Aorta (tissue), 5 donors: ENCODE measurements at places on chromosomes 12 and 14. TPM values are rescaled to one million over a fixed set of nuclear protein-coding genes. Genes with fewer than 3 reads are reported as not detected.

Gene NFE2
- total RNA-seq = 3.3 TPM

Gene KSR2
- total RNA-seq = not detected

Gene RNF41
- 50.9 TPM for total RNA-seq

Gene CLMN
- total RNA-seq = 15.8 TPM

Gene GLS2
- 0.58 TPM for total RNA-seq

Gene OR4K17
- not detected for total RNA-seq

Gene EMP1
- total RNA-seq = 593 TPM

Gene RPGRIP1
- 0.39 TPM for total RNA-seq

Gene ZNF84
- total RNA-seq = 23.3 TPM

Gene NKX2-1
- total RNA-seq = not detected

DNA sequence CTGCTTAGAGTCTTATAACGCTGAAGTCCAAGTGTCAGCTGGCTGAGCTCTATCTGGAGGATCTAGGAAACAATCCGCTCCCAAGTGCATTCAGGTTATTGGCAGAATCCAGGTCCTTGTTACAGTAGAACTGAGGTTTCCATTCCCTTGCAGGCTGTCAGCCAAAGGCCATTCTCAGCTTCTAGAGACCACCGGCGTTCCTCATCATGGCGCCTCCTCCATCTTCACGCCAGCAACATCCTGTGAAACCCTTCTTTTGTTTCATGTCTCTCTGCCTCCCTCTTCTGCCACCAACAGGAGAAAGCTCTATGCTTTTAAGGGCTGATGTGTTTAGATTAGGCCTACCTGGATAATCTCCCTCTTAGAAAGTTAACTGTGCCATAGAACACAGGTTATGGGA is 133.0 kb upstream of the RASSF8 start:
- H3K27ac ChIP-seq = no peak overlapping the region
- H3K4me1 ChIP-seq = no peaks in the 10 kb centered on the region
- no peaks in the 10 kb centered on the region for H3K27me3 ChIP-seq
- no peak for DNase-seq
- no peaks in the 10 kb centered on the region for H3K36me3 ChIP-seq

DNA sequence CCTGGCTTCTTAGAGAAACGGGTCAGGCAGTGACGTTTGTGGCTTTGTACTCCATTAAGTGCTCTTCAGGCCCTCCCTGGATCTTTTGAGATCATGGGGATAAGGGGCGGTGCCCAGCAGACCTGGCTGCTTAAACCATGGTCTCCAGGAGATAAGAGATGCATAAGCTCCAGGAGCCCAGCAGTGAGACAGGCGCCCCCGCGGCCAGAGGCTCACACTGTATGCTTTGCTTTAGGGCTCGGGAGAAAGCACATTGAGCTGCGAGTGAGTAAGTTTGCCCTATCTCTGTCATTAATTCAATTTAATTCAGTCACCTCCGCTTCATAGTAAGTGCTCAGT is 359.5 kb downstream of the CACNA1C start:
- no peak overlapping the region for H3K4me3 ChIP-seq
- H3K36me3 ChIP-seq = no peaks in the 10 kb centered on the region
- no peaks in the 10 kb centered on the region for H3K27me3 ChIP-seq
- H3K4me1 ChIP-seq = no peaks in the 10 kb centered on the region
- DNase-seq = no peak
- H3K27ac ChIP-seq = no peak overlapping the region

DNA sequence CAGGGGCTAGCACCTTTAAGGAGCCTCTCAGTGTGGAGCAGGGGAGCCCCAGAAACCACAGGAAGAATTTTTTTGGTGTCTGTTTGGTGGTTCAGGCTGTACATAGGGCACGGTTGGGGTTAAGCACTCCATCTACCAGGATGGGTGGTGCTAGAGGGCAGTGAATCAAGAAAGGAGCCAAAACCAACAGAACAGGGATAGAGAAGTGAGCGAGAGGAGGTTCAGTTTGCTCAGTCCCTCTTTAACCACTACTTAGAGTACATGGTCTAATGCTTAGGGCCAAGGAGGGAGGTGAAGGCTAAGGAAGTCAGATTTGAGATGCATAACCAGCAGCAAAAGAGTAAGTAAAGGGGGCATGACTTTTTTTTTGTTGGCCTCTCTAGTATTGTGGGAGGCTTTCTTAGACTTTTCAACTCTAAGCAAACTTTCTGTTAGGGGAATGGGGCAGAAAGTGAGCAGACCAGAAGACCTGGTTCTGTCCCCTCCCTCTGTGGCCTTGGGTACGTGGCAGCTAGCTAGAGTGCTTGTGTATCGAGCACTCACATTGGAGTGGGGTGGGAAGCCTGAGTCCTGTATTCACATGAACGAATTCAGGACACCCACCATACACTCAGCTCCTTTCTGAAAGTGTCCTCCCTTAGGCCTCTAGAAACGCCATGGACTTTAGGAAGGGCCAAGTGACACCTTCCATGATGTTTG is 6.6 kb upstream of the NPFF start:
- no peak for DNase-seq
- H3K4me3 ChIP-seq = no peak overlapping the region
- H3K4me1 ChIP-seq = no peaks in the 10 kb centered on the region
- H3K36me3 ChIP-seq = peaks cover 15% of the 10 kb centered on the region

- H3K4me1 ChIP-seq = no peaks in the 10 kb centered on the region
- no peak overlapping the region for H3K27ac ChIP-seq
- H3K4me3 ChIP-seq = no peak overlapping the region
- no peaks in the 10 kb centered on the region for H3K36me3 ChIP-seq
Measured at GRCh38 chr14:37201724-37202123, 4.0 kb downstream of the MIPOL1 start.

- no peak overlapping the region for H3K4me3 ChIP-seq
- H3K27me3 ChIP-seq = no peaks in the 10 kb centered on the region
- H3K36me3 ChIP-seq = no peaks in the 10 kb centered on the region
- H3K4me1 ChIP-seq = no peaks in the 10 kb centered on the region
- H3K27ac ChIP-seq = no peak overlapping the region
- peak; percentile 57 for DNase-seq
Measured at GRCh38 chr14:69314327-69314726, 54.4 kb downstream of the GALNT16 start.

DNA sequence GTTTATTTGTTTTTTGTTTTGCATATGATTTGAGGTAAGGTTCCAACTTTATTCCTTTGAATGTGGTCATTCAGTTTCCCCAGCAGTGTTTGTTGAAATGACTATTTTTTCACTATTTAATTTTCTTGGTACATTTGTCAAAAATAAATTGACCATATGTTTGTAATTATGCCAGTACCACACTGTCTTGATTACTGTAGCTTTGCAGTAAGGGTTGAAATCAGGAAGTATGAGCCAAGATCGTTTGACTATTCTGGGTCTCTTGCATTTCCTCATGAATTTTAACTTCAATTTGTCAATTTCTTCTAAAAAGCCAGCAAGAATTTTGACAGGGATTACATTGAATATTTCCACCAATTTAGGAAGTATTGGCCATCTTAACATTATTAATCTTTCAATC is 199.3 kb upstream of the PPFIA2 start:
- H3K27ac ChIP-seq = no peak overlapping the region
- no peak overlapping the region for H3K4me3 ChIP-seq
- no peaks in the 10 kb centered on the region for H3K4me1 ChIP-seq
- no peaks in the 10 kb centered on the region for H3K27me3 ChIP-seq
- no peaks in the 10 kb centered on the region for H3K36me3 ChIP-seq

- no peaks in the 10 kb centered on the region for H3K4me1 ChIP-seq
- H3K27me3 ChIP-seq = no peaks in the 10 kb centered on the region
- H3K27ac ChIP-seq = no peak overlapping the region
- DNase-seq = no peak
- no peaks in the 10 kb centered on the region for H3K36me3 ChIP-seq
Measured at GRCh38 chr12:85779768-85780167, 56.4 kb downstream of the RASSF9 start.

DNA sequence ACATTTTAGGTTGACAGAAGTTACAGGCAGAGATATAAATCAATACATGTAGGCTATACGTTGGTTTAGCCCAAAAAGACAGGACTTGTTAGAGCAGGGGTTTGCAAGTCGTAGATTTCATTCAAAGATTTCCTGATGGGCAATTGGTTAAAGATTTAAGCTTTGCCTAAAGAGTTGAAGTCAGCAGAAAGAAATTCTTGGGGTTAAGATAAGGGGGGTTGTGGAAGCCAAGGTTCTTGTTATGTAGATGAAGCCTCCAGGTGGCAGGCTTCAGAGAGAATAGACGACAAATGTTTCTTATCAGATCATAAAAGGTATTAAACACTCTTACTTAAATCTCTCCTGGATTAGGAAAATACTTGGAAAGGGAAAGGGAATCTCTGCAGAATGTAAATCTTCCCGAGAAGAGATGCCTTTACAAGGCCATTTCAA is 510.8 kb downstream of the TMTC2 start:
- H3K4me1 ChIP-seq = no peaks in the 10 kb centered on the region
- no peak overlapping the region for H3K27ac ChIP-seq
- no peak overlapping the region for H3K4me3 ChIP-seq
- no peaks in the 10 kb centered on the region for H3K36me3 ChIP-seq
- H3K27me3 ChIP-seq = no peaks in the 10 kb centered on the region

DNA sequence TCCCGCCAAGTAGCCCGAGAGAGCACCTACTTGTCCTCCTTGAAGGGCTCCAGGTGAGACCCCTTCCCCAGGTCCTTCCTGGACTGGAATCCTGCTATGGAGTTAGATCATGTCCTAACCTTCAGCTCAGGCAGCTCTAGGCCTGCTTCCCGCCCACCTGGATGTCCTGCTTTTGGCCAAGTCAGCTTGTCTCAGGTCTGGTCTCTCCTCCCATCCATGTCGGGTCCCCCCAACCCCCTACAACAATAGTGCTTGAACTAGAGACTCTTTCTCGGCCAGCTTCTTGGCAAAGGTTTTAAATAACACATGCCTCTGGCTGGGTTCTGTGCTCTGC is 3.6 kb downstream of the NAB2 start:
- no peak overlapping the region for H3K27ac ChIP-seq
- no peaks in the 10 kb centered on the region for H3K4me1 ChIP-seq
- no peak for DNase-seq
- no peaks in the 10 kb centered on the region for H3K27me3 ChIP-seq
- no peaks in the 10 kb centered on the region for H3K36me3 ChIP-seq
- no peak overlapping the region for H3K4me3 ChIP-seq

- no peaks in the 10 kb centered on the region for H3K36me3 ChIP-seq
- no peak overlapping the region for H3K4me3 ChIP-seq
- H3K27ac ChIP-seq = no peak overlapping the region
- no peaks in the 10 kb centered on the region for H3K4me1 ChIP-seq
- DNase-seq = no peak
Measured at GRCh38 chr12:74941670-74942069, 268.0 kb downstream of the KCNC2 start.

GRCh38 chr12:122067966-122068365 is 10.6 kb upstream of the MLXIP start:
- no peaks in the 10 kb centered on the region for H3K27me3 ChIP-seq
- no peak for DNase-seq
- H3K27ac ChIP-seq = no peak overlapping the region

DNA sequence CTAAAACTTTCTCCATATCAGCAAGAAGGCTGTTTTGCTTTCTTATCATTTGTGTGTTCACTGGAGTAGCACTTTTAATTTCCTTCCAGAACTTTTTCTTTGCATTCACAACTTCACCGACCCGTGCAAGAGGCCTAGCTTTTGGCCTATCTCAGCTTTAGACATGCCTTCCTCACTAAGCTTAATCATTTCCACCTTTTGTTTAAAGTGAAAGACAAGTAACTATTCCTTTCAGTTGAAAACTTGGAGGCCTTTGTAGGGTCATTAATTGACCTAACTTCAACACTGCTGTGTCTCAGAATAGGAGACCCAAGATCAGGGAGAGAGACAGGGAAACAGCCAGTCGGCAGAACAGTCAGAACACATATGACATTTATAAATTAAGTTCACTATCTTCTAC is 39.3 kb downstream of the BBS10 start:
- H3K27me3 ChIP-seq = no peaks in the 10 kb centered on the region
- no peak for DNase-seq
- H3K4me1 ChIP-seq = no peaks in the 10 kb centered on the region
- no peaks in the 10 kb centered on the region for H3K36me3 ChIP-seq
- no peak overlapping the region for H3K4me3 ChIP-seq

- H3K27ac ChIP-seq = no peak overlapping the region
- H3K4me1 ChIP-seq = no peaks in the 10 kb centered on the region
- no peak for DNase-seq
- no peaks in the 10 kb centered on the region for H3K27me3 ChIP-seq
- H3K4me3 ChIP-seq = no peak overlapping the region
- H3K36me3 ChIP-seq = no peaks in the 10 kb centered on the region
Measured at GRCh38 chr14:53630336-53630735, 326.3 kb downstream of the BMP4 start.

- H3K27me3 ChIP-seq = no peaks in the 10 kb centered on the region
- H3K36me3 ChIP-seq = no peaks in the 10 kb centered on the region
- H3K4me3 ChIP-seq = peak overlapping the region; percentile 87
- peak; percentile 79 for DNase-seq
- peak overlapping the region; percentile 5 for H3K27ac ChIP-seq
Measured at GRCh38 chr14:102777711-102778337, 575 bp downstream of the TRAF3 start.

- no peaks in the 10 kb centered on the region for H3K4me1 ChIP-seq
- no peaks in the 10 kb centered on the region for H3K27me3 ChIP-seq
- H3K27ac ChIP-seq = no peak overlapping the region
- no peaks in the 10 kb centered on the region for H3K36me3 ChIP-seq
- no peak overlapping the region for H3K4me3 ChIP-seq
Measured at GRCh38 chr12:91261820-91262676, 79.4 kb upstream of the DCN start.

GRCh38 chr12:21759737-21760136 is 14.8 kb downstream of the KCNJ8 start:
- H3K4me1 ChIP-seq = no peaks in the 10 kb centered on the region
- H3K27me3 ChIP-seq = no peaks in the 10 kb centered on the region
- H3K27ac ChIP-seq = no peak overlapping the region
- DNase-seq = no peak
- H3K36me3 ChIP-seq = no peaks in the 10 kb centered on the region

DNA sequence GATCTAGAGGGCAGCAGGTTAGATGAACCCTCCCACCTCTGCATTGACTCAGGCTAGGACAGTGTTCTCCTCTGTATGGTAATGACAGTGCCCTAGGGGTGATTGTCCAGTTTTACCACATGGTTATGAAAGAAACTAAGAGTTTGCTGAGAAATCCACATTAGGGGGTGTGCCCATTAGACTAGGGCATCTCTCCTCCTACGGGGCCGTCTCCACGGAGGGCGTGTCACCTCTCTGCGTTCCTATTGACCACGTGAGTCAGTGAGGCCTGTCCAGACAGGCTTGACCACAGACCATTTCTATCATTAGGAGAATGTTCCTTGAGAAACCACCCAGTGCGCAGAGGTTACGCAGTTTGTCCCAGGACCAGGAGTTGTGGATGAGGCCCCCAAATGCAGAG is 8.3 kb downstream of the MVK start:
- no peak overlapping the region for H3K4me3 ChIP-seq
- no peak overlapping the region for H3K27ac ChIP-seq
- H3K36me3 ChIP-seq = peaks cover 4% of the 10 kb centered on the region

- no peak overlapping the region for H3K4me3 ChIP-seq
- H3K4me1 ChIP-seq = no peaks in the 10 kb centered on the region
- no peak for DNase-seq
- no peaks in the 10 kb centered on the region for H3K27me3 ChIP-seq
Measured at GRCh38 chr12:124213666-124214347, 81.1 kb upstream of the RFLNA start.
